Fibroblast of upper back skin (primary cell): ENCODE measurements at places on chromosomes 7 and 10.

GRCh38 chr7:133582766-133583523, 330.1 kb downstream of the EXOC4 start:
- peak; percentile 92 for DNase-seq

DNA sequence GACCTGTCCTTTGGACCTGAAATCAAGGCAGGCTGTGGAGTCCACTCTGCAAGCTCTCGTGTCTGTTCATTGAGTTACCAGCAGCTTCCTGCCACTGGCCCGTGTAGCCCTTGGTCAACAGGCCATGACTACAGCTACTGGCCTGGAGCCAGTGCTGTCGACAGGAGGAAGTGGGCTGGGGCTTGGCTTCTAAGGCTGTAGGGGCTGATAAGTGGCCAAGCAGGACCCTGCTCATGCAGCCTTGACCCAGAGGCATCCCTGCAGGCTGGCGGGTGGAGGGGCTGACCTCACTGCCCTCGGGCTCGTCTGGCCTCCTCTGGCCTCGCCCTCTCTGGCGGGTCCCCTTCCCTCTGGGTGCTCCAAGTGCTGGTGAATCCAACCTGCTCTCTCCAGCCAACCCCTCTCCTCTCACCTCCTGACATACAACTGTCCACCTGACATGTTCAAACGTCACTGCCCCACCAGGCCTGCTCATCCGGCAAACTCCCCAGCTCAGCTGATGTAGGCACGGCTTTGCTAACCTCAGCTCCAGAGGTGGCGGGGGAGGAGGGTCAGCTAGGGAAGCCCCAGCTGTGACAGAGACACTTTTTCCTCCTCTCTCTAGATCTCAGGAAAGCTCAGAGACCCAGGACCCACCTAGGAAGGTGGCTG, 188.6 kb upstream of the LYZL2 start:
- DNase-seq = no peak

DNA sequence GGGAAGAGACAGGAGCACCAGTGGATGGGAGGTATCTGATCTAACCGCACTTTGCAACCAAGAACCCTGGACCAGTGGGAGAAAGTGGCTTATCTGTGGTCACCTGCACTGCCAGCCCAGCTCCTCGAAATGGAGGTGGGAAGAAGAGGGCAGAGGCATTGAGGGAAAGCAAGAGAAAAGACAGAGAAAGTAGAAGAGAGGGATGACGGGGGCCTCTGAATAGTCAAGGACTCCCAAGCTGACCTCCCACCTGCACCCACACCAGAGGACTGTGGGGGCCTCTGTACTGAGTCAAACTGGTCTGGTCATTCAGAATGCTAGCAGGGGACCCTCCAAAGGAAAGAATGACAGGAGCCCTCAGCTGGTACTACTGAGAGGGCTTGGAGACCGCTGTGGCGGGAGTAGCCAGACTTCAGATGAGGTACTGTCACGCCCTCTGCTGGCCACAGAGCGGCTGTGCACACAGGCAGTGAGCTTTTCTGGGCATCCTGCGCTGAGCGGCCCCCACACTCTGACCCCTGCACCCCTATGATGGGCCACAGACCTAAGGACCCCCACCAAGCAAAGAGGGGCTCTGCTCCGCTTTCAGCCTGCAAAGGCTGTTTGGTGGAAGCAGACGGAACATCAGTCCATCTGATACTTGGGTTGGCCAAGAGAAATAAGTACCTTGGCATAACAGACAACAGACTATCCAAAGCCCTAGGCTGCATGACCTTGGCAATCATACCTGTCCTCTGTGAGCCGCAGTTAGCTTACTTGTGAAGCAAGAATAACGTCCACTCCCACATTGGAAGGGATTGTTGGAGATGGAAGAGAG, 112.9 kb downstream of the COL13A1 start:
- peak; percentile 67 for DNase-seq

DNA sequence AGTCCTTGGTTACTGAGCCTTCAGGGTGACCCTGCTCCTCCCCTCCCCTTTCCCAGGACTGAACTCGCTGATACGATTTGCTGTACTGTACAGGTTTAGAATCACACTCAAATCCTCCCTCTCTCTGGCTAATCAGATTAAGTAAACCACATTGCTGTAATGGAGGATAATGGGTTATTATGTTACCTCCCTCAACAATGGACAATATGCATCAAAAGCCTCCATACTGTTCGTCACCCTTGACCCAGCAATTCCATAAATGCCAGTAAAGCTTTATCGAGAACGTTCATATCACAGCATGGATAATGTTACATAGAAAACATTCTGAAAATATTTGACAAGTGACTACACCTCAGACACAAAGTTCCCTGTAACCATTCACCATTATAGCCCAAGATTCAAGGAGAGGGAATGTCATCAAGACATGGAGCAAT, 61.7 kb downstream of the FAM107B start:
- no peak for DNase-seq

DNA sequence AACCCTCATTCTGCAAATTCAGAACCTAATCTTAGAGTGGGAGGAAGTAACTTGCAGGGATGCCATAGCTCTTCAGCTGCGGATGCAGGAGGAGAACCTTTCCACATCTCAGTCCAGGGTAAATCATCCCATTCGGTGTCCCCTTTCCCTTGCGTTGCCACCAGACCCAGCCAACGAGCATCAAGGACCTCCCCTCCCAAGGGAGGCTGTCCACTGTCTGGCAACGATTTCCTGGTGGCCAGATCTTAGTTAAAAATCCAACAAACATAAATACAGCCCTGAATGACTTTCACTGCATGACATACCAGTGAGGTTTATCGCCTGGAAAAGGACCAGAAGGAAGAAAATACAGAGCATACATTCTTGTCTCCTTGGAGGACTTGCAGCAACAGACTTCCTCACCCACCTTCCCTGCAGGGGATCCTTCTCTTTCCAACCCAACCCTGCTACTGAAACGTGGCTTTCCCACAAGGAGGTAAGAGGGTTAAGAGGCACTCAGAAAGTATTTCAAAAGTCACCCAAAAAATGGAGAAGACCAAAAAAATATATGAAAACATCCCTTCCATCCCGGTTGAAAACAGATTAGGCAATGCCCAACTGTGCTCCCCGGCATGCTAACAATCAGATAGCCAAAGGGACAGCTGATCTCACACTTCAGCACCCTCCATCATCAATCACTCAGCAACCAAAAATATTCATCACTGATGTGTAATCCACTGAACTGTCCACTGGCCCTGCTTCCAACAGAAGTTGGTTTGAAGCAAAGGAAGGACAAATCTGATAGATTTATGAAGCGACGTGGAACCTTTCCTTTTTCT, 206.6 kb downstream of the TNS3 start:
- peak; percentile 92 for DNase-seq

DNA sequence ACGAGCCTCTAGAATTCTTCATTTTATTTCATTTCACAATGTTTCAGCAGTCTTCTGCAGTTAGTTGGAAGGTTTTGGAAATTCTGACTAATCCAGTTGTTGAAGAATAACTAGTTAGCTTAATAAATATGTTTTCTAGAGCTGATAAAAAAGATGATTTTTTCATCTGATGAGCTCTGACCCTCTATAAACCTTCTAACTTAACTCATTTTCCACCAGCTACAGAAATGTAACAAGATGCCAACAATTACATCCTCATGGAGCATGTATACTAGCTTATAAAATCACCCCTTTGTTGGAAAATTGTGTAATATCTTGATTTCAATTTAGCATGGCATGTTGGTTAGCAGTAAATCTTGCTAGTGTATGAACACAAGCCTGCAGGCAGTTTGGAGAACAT, 33.1 kb downstream of the KAT6B start:
- no peak for DNase-seq

- DNase-seq = no peak
Measured at GRCh38 chr10:131942455-131942854, 39.3 kb downstream of the BNIP3 start.

GRCh38 chr7:146479040-146479439, 362.4 kb downstream of the CNTNAP2 start:
- no peak for DNase-seq

GRCh38 chr7:97005183-97006054, at the start of gene DLX6:
Gene DLX6 (plus strand): TSS chr7:97005553. CDS start chr7:97005978, 425 bp downstream.
- peak; percentile 28 for DNase-seq

DNA sequence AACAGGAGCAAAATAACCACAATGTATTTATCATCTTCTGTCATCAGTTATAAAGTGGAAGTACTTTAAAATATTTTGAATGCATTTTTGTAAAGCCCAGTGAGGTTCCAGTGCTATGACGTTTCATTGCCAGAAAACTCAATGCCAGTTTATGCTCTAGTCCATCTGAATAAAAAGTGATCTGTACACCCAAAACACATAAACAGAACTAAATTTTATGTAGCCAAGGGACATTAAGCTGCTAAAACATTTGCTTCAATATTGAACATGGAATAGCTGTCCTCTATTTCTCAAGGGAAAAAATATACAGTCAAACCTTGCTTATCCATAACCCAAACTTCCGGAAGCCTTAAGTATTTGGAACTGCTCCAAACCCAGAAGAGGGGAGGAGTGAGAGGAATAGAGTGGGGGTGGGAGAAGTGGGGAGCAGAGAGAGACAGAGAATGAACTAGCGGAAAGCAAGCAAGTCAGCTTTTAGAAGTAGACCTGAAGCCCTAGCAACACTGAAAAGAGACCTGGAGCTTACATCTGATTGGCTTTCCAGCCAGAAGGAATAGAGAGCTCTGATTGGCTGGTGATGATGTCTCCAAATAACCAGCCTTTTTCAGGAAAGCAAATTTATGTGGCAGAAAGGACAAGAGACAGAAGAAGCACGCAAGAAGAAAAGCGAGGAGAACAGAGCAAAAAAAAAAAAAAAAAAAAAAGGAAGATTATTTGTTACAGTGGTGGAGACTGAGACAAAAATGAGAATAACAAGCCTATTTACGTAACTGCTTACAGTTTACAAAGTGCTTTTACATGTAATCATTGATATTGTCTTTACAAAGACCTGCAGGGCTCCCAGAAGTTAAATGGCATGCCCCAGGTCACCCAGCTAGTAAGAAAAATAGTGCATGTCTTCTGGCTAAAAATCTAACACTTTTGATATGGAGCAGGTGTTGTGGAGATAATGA, 196.0 kb downstream of the RNLS start:
- DNase-seq = peak; percentile 70

DNA sequence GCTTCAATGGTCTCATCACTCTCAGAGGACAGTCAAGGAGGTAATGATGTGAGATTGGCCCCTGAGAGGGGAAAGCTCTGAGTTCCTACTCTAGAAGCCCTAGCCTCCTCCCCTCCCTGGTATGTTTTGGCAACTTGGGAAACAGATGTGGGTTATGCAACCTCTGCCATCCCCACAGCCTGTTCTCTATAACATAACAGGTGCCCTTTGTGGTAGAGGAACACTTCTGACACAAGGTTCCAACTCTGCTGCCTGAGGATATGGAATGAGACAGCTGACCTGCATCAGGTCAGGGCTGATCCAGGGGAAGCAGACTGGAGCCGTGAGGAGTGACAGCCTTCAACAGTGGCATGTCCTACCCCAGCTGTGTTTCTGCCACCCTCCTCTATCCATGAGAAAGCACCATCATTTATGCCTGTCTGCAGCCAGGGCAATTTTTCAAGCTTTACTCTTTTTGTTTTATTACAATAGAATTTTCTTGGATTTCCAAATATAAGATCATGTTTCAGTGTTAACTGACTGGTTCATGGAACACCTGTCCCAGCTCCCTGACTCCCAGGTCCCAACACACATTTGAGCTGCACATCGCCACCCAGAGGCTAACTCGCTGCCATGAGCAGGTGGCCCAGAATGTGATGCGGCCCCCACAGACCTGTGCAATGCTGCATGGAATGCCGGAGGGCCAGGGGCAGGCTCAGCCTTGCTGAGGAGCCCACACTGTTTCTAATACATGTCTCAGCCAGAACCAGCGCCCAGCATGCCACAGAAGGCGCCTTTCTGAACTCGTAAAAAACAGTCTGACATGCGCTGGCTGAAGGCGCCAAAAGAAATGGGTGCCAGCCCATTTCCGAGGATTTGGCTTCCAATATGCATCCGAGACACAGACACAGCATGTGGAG, 124.8 kb upstream of the CHST15 start:
- no peak for DNase-seq

DNA sequence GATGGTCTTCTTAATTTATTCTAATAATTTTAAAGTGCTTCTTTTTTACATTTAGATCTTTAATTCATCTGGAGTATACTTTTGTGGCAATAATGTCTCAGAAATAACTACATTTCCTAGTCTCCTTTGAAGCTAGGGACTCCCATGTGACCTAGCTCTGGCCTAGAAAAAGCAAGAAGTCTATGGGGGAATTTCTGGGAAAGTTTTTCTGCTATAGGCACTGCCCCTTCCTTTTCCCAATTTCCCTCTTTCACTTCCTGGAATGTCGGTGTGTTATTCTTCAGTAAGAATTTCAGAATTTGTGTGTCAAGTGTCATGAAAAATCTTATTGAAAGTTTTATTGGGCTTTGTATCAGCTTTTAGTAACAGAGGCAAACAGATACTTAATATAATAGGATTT, 94.6 kb upstream of the LRRC4 start:
- DNase-seq = no peak

DNA sequence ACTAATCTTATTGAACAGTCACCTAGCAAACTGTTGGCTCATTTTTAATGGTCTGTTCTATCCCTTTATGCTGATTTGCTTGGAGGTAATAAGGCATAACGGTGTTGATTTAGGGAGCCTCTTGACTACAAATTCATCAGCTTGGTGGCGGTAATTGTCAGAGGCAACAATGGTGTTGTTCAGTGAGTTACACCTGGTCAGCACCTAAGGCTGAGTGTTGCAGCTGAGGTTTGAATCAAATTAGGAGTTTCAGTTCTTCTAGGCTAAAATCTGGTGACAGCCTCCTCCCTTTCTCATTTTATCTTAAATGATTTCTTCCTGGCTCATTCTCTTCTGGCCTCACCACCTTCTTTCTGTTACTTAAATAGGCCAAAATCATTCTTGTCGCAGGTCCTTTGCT, 42.3 kb upstream of the SP8 start:
- DNase-seq = no peak

DNA sequence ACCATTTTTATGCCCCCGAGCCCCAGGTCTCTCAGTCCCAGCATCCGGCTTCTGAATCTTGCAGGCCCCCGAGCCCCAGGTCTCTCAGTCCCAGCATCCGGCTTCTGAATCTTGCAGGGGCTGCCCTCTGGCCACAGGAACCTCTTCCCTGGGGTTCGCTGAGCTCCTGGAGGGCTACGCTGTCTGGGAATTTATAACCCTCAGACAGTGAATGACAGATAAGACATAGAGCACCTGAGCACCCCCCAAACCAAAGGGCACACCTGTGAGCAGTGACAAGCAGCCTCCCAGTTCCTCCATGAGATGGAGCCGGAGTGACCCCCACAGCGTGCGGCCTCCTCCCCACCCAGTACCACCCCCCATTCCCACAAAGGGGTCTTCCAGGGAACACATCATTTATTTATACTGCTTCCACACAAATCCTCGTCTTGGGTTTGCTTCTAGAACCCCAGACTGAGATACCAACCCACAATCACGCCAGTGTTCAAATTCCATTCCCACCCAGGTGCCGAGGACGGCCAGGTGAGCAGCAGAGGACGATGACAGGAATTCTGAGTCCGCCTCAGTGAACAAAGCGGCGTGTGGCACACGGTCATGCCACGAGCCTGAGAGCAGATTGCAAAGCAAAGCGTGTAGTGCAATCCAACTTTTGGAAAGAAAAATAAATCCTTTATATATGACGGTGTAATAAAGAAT, 57.7 kb upstream of the FAM20C start:
- no peak for DNase-seq

GRCh38 chr10:132709471-132709951, 76.4 kb downstream of the NKX6-2 start:
- DNase-seq = no peak

GRCh38 chr7:75866489-75867389, 12.1 kb upstream of the RHBDD2 start:
- peak; percentile 66 for DNase-seq

GRCh38 chr10:71465551-71466252, 69.0 kb downstream of the CDH23 start:
- no peak for DNase-seq
